ENCODE measurements at places on chromosomes 6 and 20.

GRCh38 chr20:54058420-54059139 is 11.8 kb downstream of the BCAS1 start:
- DNase-seq: no peak

DNA sequence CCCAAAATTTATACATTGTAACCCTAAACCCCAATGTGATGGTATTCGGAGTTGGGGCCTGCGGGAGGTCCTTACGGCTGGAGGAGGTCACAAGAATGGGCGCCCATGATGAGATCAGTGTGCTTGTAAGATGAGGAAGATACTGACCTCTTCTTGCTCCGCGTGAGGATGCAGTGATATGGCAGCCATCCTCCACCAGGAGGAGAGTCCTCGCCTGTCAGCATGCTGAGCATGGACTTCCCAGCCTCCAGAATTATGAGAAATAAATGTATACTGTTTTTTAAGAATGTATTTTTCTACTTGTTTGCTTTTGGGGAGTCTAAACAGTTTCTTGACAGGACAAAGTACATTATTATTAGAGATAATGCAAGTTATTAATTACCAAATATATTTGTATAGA is 8.7 kb upstream of the SYNDIG1 start:
- DNase-seq: no peak

DNA sequence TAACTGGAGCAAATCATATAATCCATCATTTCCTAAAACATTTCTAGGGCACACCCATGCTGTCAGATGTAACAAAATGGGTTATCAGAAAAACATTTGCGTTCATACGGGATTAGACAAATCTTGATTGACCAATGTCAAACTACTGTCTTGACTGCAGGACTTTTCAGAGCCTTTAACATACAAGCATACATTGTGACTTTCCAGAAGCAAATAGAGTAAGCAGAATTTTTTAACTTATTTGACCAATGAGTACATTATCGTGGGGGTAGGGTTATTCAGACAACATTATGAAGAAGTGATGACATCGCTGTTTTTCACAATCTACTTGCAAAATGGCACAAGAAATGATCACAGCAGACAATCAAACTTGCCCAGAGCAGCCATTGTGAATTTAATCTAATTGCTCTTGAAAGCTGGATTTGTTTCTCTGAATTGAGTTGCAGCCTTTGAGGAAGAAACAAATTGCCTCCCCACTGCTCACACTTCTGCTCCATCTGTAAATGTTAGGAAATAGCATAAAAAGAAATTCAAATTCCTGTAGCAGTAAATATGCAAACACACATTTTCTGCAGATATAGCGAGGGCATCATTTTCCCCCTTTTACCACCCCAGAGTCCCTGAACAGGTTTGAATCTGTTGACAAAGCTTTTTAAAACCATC is 133.0 kb upstream of the DOK5 start:
- no peak for DNase-seq

GRCh38 chr6:36954262-36954931 is at the start of gene PI16:
Gene PI16, plus strand, starts transcription at chr6:36954738. Its CDS starts 23 bp downstream, at chr6:36954761.
- DNase-seq: no peak

DNA sequence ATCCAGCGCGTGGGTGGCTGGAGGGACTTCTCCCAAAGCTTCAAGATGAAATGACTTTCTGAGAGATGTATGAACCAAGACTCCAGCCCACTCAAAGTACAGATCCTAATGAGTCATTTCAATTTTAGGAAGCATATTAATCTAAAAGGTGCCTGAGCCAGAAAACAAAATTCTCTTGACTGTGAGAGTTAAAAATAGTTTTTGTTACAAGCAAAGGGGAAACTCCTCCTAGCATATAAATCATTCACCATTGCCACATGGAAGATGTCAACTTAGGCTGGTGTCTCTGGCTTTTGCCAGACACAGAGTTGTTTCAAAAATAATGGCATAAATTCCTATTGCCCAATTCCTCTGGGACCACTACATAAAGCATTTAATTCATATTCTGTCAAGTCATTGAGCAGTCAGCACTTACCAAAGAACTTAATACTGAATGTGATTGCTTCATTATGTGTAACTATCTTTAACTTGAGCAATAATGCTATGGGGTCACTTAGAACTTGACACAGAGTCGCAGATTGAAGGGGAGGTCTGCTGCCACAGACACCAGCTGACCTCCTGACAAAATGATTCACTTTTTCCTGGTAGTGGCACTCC is 280.6 kb downstream of the SLC35F1 start:
- no peak for DNase-seq

DNA sequence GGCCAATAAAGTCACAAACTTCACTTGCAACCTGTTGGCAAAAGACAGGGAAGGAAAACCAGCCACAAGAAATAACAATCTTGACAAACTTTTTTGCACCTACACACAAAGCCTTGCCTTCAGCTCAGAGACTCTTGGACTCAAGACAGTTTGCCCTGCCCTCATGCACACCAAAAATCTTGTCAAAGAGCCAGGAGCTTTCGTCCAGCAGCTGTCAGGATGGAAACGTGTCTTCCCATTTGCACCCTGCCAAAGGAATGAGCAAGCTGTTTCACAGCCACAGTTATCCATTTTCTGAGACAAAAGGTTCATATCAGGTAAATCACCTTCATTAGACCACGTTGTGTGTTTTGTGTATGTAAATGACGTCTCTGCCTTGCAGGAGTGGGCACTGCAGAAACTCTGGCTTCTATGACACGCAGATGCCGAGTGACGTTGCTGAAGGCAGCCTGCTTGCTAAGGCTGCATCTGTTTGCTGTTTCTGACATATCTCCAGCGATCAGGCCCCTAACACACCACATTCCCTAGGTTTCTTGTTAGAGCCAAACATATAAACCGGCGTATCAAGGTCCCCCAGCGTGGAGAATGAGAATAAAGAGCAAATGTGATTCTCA is 193.4 kb downstream of the SYNDIG1 start:
- no peak for DNase-seq

GRCh38 chr20:36477475-36477874 is 63.8 kb upstream of the MYL9 start:
- no peak for DNase-seq

- no peak for DNase-seq
Measured at GRCh38 chr20:61490721-61491120, 238.7 kb downstream of the CDH4 start.
